Pulmonary artery endothelial cell (primary cell): ENCODE measurements at places on chromosomes 11 and 22. TPM values are rescaled to one million over a fixed set of nuclear protein-coding genes. Genes with fewer than 3 reads are reported as not detected.

ACTN3 gene
- total RNA-seq, result 0.07 TPM in 2 replicates

SULT4A1 gene
- 0.26 TPM in 1 of 2 replicates, not detected in the other for total RNA-seq

HTATIP2 gene
- total RNA-seq, result 52.8 and 118 TPM in 2 replicates

ZNF70 gene
- 2.6 TPM in 2 replicates for total RNA-seq

LYVE1 gene
- total RNA-seq, result 0.81 and 2.2 TPM in 2 replicates

FGF3 gene
- not detected in 2 replicates for total RNA-seq

SC5D gene
- 51.1 and 58.5 TPM in 2 replicates for total RNA-seq

RTN4R gene
- 0.32 and 0.46 TPM in 2 replicates for total RNA-seq

ALX4 gene
- total RNA-seq, result not detected in 2 replicates

LRP4 gene
- 0.53 and 1.9 TPM in 2 replicates for total RNA-seq

ZP1 gene
- not detected in 2 replicates for total RNA-seq

CHADL gene
- total RNA-seq, result 0.66 and 0.74 TPM in 2 replicates

OR52H1 gene
- not detected in 2 replicates for total RNA-seq

CDKN1C gene
- total RNA-seq, result 3.5 and 4.2 TPM in 2 replicates

DERL3 gene
- total RNA-seq, result 0.26 and 1.5 TPM in 2 replicates

OR4D5 gene
- not detected in 2 replicates for total RNA-seq

ASCL2 gene
- not detected in 2 replicates for total RNA-seq

MRGPRX3 gene
- total RNA-seq, result not detected in 2 replicates

MMP10 gene
- total RNA-seq, result 8.0 and 13.3 TPM in 2 replicates

SLN gene
- total RNA-seq, result not detected in 2 replicates

WBP2NL gene
- total RNA-seq, result 0.18 and 0.20 TPM in 2 replicates

CALCA gene
- not detected in 2 replicates for total RNA-seq

KDM4E gene
- not detected in 2 replicates for total RNA-seq

LRRN4CL gene
- total RNA-seq, result under 0.01 and 0.04 TPM in 2 replicates

GLYAT gene
- not detected in 2 replicates for total RNA-seq

DNAJB13 gene
- not detected in 2 replicates for total RNA-seq

SLC1A2 gene
- not detected in 2 replicates for total RNA-seq

LPXN gene
- total RNA-seq, result 4.0 and 6.0 TPM in 2 replicates

VSIG2 gene
- 0.26 and 0.42 TPM in 2 replicates for total RNA-seq

CDON gene
- 1.4 and 1.8 TPM in 2 replicates for total RNA-seq

BLID gene
- 2.6 and 3.2 TPM in 2 replicates for total RNA-seq

PRG2 gene
- 0.40 TPM in 1 of 2 replicates, not detected in the other for total RNA-seq

HBG2 gene
- total RNA-seq, result not detected in 2 replicates
